ENCODE measurements at places on chromosomes 12 and 14.
A peak's percentile ranks its signal among the peaks of the same experiment; 100 is the strongest.

DNA sequence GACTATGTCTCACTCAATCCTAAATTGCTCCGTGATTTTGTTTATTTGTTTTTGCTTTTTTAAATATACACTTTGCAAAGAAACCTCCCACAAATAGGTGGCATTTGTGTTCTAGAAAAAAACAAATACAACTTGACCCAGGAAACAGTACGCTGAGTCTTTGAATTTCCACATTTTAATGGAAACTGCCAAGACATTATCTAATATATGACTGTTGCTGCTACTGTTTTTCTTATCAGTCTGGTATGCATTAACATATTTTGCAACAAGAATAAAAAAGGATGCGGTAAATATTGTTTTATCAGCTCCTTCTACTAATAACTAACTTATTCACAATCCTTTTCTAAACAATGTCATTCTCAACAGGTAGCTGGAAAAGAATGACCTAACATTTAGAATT, 187.4 kb downstream of the LRIG3 start:
- DNase-seq, result no peak

- DNase-seq, result no peak
These were observed 63.0 kb downstream of the TMEM121 start for GRCh38 chr14:105589161-105589925.

DNA sequence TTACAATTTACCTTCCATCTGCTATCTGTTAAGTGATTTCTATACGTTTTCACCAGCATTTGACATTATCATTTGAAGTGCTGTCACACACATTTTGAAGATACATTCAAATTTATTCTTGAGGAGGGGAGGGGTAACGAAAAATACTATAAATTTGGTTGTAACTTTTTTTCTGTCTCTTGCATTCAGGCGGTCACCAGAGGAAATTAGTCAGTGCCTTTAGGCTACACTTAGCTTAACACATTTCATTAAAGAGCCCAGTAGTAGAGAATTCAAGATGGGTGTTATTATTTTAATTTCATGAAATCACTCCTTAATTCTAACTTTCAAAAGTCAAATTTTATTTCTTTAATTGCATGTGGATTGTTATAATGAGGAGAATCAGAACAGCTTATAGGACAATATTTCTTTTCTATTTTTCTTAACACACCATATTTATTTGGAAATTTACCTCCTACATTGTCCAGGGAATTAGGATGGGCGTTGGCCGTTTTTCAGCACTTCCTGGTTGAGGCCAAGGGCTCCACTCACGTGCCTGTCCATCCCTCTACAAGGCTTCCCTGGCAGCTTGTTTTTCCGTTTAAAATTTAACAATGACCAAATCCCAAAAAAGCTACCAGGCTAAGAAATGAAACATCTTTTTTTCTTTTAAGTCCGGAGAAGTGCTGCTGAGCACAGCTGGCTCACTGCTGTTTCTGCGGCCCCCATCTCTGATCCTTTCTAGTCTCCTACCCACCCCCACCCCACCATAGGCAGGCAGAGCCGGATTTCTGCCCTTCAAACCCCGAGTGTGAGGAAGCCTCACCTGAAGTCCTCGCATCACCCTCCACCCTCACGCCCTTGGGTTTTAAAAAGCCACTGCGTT, 1.1 kb upstream of the FAR2 start:
- DNase-seq, result no peak

GRCh38 chr12:93784339-93785086, 107.3 kb downstream of the CRADD start:
- DNase-seq, result peak; percentile 47

- DNase-seq, result no peak
These were observed 196.2 kb upstream of the ARHGAP5 start for GRCh38 chr14:31880935-31881334.

- no peak for DNase-seq
These were observed 181.5 kb upstream of the KRR1 start for GRCh38 chr12:75692876-75693275.

- no peak for DNase-seq
These were observed 45.6 kb downstream of the FNTB start for GRCh38 chr14:65032319-65032718.

GRCh38 chr12:101966496-101966895, 89.1 kb downstream of the DRAM1 start:
- DNase-seq, result no peak

DNA sequence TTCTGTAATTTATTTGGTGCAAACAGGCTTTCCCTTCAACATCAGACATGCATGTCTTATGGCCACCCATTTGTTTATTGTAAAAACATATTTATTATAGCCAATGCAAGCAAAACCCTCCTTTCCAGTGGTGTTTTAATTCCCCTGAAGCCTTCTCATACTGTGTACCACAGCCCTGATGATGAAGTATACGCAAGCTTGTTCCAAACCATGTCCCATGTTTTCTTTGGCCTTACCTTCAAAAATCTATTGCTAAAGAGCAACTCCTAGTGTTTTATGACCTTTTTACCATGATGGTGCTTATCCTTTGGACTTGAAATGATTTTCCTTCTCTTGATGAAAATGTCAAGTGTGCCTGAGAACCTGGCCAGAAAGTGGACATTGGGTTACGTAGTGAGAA, 85.9 kb upstream of the CCDC91 start:
- no peak for DNase-seq

DNA sequence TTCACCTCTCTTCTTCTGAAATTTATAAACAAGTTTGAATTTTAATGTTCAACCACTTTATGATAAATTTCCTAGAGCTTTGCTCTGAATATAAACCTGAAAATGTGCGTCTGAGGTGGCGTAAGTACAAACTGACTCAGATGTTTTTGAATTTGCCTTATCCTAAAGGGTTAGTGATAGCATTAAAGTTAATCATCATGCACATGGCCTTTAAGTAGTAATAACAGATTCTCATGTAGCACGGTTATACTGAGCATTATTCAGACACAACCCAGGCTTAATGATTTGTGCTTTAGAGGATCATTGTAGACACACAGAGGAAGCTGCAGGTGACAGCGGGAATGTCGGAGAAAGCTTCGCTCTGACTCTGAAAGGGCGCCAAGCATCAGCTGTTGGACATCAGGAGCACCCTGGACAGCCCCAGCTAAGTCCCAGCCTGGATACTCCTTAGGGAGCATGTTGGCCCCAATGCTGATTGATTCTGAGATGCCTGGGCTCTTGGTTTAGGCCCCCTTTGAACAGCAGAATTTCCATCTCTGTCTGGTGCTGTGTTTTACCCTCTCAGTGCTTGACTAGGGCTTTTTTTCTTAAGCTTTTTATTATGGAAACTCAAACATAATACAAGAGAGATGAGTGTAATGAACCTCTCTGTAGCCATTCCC, 91.1 kb downstream of the PLXNC1 start:
- no peak for DNase-seq

DNA sequence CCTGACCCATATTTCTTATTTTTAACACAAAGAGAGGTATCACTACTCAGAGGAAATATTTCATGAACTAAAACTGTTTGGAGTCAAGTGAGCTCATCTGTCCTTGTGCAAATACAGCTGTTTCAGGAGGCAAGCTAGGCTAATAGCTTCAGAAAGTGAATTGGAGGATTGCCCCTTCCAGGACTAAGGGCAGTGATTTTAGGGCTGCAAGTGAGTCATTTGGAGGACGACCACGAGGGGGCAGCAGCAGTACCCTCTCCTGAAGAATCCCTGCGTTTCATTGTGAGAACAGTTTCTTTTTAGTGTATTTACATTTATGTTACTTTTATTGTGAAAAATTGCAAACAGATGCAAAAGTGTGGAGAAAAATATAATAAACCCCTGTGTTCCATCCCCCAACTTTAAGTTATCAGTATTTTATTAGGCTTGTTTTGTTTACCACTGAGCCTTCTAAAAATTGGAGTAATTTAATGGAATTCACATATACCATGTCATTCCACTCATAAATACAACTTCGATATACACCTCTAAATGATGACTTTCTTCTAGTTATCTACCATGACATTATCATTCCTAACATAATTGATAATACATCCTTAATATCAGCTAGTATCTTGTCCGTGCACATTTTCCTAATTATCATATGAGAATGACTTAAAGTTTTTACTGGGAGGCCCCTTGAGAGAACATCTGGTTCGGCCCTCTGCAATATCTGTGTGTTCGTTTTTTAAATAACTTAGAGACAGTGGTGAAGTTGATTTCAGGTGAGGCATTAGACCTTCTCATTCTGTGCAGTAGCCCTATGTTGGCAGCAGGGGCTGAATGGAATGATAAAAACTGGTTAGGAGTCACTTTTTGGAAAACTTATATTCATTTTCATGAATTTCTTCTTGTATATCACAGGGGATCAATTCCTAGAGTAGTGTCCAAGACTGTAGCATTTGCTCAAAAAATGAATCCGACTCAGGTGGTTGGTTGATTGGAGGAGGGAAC, 13.7 kb downstream of the FOXJ2 start:
- DNase-seq, result peak; percentile 88
